BE2C (cell line): ENCODE measurements at places on chromosomes 12 and 14.
A peak's percentile ranks its signal among the peaks of the same experiment; 100 is the strongest.

DNA sequence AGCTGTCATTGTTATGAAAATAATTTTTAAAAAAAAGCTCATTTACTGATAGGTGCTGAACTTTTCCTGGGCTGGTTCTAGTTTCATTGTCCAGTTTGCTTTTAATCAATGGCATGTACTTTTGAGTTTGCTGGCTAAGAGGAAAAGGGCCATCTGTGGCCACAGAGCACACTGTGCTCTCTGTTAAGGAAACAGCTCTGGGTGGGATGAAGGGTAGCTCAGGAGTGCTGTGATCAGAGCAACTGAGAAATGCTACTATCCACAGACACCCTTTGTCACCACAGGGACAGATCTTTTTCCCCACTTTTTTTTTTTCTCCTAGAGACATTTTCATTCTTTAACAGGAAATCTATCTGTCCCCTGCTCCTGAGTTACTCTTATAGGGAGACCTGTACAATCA is 387.1 kb upstream of the PRICKLE1 start:
- no peak for DNase-seq

GRCh38 chr14:21268617-21269251 is 508 bp downstream of the HNRNPC start:
- DNase-seq, result peak; percentile 53

GRCh38 chr12:127459687-127460086 is 807.3 kb upstream of the TMEM132C start:
- DNase-seq, result no peak

- DNase-seq, result no peak
Measured at GRCh38 chr14:93937519-93937918, 10.4 kb downstream of the FAM181A start.

GRCh38 chr12:80299976-80300375 is 144.1 kb upstream of the PTPRQ start:
- no peak for DNase-seq

- no peak for DNase-seq
Measured at GRCh38 chr14:96351986-96352385, 11.2 kb downstream of the ATG2B start.

GRCh38 chr14:75340921-75341320 is 62.3 kb downstream of the FOS start:
- DNase-seq, result peak; percentile 64

DNA sequence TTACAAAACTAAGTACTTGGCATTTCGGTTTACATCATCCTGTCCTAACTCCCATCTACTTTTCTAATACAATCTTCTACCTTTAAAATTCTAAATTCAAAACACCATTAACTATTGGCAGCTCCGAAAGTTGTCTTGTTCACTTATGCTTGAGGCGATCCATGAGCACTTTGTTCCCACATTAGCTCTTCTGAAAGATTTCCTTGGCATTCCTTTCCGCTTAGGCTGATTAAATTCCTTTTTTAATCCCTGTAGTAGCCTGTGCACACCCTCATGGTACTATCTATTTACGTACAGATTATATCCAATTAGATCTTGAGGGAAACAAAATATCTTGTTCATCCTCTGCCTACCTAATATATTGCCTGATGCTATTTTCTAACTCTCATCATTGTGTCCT is 480.7 kb downstream of the PRKD1 start:
- no peak for DNase-seq

- no peak for DNase-seq
Measured at GRCh38 chr12:97538705-97539104, 76.1 kb downstream of the RMST start.

- DNase-seq, result peak; percentile 58
Measured at GRCh38 chr14:73755434-73756014, 41.3 kb upstream of the PNMA1 start.

- DNase-seq, result peak; percentile 87
Measured at GRCh38 chr14:104393898-104394381, 185.6 kb upstream of the C14orf180 start.

- DNase-seq, result no peak
Measured at GRCh38 chr14:101105045-101105444, 201.5 kb upstream of the RTL1 start.

DNA sequence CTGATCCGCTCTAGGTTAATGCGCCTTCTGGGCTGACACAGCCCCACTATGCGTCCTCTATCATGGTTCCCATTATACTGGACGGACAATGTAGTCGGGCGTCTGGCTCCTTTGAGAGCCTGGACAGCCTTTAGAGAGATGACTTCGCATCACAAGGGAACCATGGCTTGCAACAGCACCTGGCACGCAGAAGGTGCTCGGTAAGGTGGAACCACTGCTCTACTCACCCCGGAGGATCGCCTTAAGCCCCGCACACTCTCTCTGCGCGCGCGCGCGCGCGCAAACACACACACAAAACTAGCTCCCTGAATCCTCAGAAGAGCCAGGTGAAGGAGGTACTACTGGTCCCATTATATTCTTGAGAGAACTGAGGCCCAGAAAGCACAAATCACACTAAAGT is 7.1 kb downstream of the MAP3K12 start:
- no peak for DNase-seq

GRCh38 chr12:126883697-126884096 is 1383.3 kb upstream of the TMEM132C start:
- no peak for DNase-seq

GRCh38 chr12:119008691-119009221 is 27.4 kb downstream of the SRRM4 start:
- peak; percentile 93 for DNase-seq

DNA sequence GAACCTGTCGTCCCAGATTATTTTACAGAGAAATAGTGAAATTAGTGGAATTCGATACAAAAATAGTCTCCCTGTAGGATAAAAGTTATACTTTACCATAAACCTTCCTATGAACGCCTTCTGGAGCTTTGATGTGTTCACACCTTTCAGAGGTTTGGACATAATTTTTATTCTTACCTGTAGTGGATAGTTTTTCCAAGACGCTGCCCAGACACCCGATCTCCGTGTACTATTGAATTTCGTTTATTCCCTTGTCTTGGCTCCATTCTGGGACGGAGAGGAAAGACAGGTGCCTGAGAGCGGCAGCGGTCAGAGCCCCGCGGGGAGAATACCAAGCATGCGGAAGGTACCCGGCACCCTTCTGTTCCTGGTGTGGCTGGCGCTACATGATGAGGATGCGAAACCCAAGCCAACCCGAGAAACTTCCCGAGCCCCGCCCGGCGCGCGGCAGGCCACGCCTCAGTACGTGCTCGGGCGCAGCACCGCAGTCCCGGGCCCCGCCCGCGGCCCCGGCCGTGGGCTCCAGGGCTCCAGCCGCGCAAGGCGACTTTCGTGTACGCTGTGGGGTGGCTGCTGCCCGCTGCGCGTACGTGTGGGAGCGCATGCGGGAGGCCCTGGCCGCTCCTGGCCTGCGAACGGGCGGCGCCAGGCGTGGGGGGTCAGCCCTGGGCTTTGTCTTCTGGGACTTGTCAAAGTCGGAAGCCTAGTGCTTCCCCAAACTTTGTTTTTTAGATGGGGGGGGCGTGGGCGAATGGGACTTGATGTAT is 11.3 kb upstream of the SNAPC1 start:
- DNase-seq, result peak; percentile 86

- DNase-seq, result no peak
Measured at GRCh38 chr12:44771485-44772021, 104.6 kb downstream of the NELL2 start.

DNA sequence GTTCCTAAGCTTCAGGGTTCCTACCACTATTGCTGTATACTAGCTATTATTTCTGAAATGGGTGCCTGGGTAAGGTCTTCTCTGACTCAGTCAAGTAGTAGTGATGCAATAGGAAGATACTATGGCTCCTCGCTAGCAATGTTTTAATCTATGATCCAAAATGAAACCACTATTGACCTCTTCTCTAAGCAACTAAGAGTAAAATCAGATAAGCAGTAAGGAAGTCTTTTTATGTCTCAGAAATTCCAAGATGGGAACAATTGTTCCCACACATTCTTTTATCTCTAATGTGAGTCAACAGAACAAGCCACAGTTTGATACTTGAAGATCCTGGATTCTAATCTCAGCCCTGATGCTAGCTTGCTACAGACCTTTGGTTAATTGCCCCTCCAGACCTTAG is 45.1 kb downstream of the AREL1 start:
- no peak for DNase-seq

- no peak for DNase-seq
Measured at GRCh38 chr14:71371711-71372396, 464.6 kb downstream of the PCNX1 start.

DNA sequence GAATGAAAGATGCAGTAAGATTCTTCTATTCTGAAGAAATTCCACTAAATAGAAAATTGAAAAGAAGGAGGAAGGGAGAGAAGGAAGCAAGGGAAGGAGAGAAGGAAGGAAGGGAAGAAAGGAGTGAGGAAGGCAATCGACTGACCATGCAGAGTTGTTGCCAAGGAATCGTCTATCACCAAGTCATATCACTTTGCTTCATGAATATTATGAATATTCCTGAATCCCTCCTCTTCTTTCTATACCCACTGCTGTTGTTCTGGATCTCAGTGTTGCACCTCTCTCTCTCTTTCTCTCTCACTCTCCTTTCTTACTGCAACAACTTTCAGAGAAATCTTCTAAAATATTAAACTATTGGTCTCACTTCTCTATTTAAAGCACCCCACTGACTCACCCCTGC is 222.4 kb downstream of the IPO8 start:
- no peak for DNase-seq

DNA sequence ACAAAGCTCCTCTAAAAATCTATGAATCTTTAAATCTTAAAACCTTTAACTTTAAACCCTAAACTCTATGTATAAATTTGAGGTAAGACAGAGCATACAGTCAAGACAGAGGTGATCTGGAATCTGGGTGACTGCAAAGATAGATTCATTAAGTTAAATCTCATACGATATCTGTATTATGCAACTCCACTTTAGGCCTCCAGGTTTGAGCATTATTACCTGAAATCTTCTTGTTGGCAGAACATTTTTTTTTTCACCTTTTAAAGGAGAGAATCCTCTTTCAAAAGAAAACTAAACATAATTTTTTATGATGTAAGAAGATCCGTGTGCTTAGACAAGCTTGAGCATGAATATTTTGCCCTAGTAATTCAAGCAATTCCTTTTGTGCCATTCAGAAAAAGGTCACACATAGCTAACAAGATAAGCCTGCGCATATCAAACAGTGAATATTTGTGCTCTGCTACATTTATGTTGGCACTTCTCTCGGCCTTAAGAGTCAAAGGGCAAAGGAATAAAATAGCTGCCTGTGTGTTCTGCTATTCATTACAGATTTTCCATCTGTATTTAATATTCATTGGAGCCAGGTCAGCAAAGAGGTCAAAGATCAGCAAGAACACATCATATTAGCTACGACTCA is 163.3 kb downstream of the TMTC3 start:
- DNase-seq, result no peak

DNA sequence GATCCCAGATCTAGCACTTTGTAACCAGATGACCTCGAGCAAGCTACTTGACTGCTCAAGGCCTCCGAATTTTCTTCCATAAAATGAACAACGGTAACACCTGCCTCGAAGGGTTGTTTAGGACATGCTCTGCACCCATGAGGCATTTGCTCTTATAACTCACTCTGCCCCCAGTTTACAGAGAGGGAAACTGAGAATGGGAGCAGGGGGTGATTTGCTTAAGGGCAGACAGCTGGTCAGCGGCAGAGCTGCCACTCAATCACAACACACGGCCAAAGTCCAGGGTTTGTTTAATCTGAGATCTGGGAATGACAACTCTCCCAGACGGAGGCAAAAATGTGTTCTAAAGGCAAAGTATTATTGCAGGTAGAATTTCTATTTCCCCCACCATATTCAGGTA is 156.3 kb downstream of the RIMBP2 start:
- DNase-seq, result no peak

GRCh38 chr12:88876857-88877256 is 296.6 kb upstream of the KITLG start:
- DNase-seq, result no peak

DNA sequence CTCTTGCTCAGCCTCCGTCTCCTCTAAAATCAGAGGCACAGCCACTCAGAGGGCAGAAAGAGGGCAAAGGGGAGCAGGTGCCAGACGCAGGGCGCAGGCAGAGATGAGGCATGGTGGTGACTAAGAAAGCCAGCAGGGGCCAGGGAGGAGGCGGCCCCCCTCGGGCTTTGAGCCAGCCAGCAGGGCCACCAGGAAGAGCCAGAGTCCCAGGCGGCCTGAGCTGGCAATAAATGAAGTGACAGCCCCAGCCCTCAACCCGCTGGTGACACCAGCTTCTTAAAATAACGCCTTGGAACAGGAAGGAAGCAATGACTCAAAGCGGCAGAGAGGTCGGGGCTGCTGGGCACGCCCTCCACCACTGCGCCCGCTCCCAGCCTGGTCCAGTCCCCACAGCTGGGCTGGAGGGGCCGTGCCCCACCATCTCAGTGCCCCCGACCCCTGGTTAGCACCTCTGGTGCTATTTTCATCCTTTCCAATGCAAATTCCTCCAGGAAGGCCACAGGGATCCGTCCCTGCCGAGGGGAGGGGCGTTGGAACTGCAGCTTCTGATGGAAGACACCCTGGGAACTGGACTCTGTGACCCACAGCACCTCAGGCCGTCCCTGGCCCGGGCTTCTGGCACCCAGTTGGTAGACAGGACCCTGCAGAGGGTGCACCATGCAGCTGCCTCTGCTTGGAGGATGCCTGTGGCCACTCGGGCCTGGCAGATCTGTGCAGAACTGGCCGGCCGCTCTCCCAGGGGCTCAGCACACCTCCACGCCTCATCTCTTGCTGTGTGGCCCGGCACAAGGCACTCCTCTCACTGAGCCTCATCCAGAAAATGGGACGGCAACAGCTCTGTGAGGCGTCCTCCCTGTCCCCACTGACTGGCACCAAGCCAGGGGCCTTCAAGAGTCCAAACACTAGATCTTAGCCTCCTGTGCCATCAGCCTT is 113.7 kb downstream of the NCOR2 start:
- DNase-seq, result peak; percentile 85

DNA sequence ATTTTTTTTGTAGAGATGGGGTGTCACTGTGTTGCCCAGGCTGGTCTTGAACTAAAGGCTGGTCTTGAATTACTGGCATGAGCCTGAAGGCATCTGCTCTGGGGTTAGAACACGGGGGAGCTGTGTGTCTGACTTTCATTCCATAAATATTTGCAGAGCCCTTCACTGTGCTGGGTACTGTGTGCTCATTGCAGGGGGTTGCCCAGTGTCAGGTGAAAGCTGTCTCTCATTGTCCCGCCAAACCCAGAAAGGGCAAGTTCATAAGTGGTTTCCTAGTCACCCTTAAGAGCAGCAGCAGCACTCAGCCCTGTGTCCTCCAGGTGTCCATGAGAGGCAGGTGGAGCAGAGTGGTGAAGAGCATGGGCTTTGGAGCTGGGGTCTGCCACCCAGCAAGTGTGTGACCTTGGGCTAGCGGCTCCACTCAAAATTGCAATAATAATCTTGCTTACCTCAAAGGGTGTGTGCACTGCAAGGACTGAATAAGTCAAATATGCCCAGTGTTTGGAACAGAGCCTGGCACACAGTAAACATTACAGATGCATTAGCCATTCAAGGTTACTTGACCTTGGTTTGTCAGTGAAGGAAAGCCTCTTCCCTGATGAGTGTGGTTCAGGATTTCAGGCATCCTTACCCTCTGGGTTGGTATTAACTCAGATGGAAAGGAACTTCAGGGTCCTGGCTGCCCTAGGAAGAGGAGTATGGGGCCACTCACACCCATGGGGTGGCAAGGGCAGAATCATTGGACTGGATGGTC is 4.4 kb upstream of the SMIM41 start:
- DNase-seq, result no peak
